ENCODE measurements at places on chromosomes 5 and 9.
A peak's percentile ranks its signal among the peaks of the same experiment; 100 is the strongest.

- no peak for DNase-seq
These were observed 159.4 kb downstream of the CEMIP2 start for GRCh38 chr9:71608825-71609447.

DNA sequence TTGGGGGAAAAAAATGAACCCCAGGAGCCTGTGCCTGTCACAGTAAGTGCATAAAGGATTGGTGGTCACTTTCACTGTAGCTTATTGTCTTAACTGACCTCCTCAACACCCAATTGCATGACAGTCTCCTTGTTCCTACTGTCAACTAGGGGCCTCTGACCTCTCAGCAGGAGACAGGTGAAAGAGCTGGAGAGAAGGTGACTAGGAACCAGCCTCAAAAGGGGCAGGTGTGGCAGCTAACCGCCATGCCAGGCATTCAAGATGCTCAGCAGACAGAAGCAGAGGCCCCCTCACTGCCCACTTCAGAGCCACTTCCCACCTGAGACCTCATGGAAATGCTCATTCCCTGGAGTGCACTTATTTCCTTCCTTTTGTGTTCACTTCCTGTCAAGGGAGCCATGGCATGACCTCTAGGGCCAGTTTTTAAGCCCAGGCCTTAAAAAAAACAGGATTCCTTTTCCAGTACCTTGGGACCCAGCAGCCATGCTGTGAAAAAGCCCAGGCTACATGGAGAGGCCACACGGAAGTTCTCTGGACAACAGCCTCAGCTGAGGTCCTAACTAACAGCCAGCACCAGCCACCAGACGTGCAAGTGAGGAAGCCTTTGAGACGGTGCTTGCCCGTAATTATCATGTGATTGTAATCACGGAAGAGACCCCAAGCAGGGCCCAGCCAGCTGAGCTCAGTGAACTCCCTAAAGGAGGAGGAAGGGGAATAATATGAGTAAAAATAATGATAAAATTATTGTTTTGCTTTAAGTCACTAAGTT, 74.9 kb downstream of the NSUN2 start:
- DNase-seq: no peak

DNA sequence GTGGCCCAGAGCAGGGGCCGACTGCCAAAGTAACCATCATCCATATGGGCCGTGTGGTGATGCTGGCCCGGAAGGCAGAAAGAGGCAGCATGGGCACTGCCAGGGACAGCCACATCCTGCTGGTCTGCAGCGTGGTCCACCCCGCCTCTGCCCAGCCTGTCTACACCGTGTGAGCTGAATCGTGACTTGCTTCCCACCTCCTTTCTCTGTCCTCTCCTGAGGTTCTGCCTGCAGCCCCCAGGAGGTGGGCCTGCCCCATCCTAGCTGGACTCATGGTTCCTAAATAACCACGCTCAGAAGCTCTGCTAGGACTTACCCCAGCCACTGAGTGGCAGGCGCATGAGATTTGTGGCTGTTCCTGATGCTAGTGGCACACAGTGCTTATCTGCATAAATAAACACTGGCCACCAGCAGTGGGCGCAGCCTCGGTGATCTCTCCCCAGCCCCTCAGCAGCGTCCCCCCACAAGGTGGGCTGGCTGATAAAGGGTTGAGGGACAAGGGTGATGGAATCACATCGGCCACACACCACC, 22.6 kb upstream of the SUSD3 start:
- no peak for DNase-seq

DNA sequence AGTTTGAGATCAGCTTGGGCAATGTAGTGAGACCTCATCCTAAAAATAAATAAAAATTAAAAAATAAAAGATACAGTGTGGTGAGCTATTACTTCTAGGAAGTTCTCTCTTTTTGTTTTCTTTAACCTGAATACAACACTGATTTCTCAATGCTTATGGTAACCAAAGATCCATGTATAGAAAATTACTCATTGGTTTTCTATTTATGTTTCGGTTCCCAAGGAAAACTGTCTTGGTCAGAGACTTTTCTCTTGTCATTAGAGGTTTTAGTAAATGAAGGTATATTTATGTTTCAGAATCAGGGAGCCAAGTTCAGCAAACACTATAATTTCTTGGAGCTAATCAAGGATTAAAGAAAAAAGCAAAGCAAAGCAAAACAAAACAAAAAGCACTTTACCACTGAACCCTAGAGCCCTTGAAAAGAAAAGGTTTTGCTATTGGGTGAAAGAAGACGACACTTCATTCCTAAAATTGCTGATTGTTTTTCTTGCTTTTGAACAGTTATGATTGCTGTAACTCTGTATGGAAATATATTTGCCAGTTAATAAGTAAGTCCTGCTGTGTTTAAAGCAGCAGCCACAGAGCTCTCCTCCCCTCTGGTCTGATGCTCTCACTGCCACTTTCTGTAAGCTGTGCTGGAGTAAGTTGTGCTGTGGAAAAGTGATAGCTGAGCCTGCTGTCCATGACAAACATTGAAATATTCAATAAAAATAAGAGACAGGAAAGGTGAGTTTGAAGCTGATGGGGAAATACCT, 298.2 kb downstream of the CD180 start:
- no peak for DNase-seq

DNA sequence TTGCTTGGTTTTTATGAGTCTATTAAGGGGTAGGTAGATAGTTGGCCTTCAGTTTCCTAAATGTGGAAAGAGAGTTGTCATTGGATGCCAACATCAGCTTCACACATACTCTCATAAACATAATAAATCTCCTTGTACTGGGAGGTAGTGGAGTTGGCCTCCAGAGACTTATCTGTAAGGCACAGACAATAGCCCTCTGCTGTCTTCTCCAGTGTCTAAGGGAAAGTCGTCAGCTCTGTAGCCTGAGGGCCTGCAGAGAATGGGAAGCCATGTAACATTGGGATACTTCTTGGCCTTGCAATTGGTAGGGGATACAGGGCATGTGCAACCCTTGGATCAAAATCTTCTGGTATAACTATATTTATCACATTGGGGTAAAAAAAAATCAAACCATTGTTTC, 331.9 kb upstream of the KLF9 start:
- DNase-seq: no peak

- DNase-seq: no peak
These were observed 27.1 kb downstream of the LHX6 start for GRCh38 chr9:122201641-122202040.

DNA sequence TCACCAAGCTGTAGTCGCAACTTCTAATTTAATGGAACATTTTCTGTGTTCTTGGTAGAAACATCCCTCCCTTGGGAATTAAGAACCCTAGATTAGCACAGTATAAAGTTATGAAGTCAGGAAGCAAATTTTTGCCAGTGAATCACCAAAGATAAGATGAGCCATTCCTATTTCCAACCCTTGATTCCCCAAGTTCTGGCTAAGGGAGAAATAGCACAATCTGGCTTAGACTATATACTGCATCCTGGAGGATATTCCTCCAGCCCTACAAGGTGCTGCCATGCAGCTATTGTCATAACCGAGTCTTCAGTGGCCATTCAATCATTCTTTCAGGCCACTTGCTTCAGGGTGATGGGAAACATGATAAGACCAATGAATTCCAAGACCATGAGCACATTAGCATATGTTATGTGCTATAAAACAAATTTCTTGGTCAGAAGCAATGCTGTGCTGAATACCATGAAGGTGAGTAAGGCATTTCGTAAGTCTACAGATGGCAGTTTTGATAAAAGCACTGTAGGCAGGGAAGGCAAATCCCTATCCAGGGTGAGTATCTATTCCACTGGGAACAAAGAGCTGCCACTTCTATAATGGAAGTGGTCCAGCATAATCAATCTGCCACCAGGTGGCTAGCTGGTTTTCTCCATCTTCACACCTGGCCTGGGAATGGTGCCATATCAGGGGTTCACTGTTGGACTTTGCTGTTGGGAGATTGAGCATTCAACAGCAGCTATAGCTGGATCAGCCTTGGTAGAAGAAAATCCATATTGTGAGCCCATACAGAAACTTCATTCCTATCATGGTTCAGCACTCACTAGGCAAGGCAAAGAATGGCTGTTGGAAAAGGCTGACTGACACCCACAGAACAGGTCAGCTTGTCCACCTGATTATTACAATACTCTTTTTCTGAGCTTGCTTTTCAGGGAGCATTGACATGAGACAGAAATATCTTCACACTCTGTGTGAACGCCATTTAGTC, 19.6 kb upstream of the ARL15 start:
- DNase-seq: no peak

- DNase-seq: no peak
These were observed at the start of gene PHF19 for GRCh38 chr9:120876842-120877240. TSS of gene PHF19 (minus strand) at chr9:120877188. CDS start at chr9:120874741, 2,447 bp downstream.

GRCh38 chr9:79224672-79225433, 346.9 kb upstream of the TLE4 start:
- DNase-seq: no peak

- no peak for DNase-seq
These were observed 91.6 kb downstream of the COX7C start for GRCh38 chr5:86709157-86709881.

DNA sequence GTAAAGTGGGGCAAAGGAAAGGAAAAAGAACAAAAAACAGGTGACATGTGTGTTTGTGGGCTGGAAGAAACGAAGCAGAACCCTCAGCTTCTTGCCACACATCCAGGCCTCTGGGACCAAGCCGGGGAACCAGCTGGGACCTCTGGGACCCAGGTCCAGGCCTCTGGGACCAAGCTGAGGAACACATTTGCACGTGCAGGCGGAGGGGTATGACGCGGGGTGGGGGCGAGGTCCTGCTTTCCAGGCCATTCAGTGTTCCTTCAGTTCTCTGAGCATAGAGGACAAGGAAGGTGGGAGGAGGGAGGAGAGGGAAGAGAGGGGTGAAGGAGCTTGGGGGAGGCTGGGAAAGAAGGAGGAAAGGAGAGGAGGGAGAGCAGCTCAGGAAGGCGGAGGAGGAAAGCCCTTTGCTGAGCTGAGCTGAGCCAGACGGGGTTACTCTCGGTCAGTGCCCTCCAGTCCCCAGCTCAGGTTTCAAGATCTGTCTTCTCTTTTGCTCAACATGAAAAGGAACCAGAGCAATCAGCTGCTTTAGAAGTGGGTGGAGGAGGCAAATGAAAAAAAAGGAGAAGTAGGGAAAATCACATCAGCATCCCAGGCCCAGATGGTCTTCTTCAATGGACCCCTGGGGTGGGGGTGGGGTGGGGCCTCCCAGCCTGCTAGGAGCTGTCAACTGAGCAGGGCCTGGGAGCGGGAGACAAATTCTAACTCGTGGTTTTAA, 59.1 kb downstream of the ABCA1 start:
- DNase-seq: no peak

DNA sequence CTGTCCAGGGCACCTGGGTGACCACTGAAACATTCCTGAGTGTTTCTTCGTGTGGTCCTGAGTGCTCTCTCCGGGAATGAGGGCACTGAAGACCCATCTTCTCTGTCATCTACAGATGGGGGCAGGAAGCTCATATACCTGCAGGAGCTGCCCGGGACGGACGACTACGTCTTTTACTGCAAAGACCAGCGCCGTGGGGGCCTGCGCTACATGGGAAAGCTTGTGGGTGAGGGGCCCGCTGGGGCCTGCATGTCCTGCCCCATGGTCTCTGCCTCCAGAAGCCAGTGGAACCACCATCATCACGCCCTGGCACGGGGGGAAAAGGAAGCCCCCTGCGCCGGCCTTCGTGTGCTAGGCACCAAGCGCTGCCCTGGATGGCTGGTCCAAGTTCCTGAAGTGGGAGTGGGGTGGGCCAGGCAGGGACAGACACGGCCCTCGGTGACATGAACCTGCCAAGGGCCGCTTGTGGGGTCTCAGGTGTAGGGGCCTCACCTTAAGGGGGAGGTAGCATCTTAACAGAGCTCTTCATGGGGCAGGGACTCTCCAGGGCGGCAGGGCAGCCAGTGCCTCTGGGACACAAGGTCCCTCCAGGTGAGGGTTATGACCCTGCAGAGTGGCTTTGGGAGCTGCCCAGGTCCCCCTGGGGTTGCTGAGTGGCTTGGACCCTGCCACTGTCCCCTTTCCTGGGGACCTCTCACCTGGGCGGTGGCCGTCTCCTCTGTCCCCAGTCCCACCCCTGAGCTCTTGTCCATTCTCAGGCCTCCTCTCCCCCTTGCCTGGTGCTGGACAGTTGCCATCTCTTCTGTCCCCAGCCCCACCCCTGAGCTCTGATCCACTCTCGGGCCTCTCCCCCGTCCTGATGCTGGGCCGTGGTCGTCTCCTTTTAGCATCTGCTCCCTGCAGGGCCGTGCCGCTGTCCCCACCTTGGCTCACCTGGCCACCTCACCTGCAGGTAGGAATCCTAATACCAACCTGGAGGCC, 2.1 kb downstream of the OBP2A start:
- no peak for DNase-seq

GRCh38 chr5:133396814-133397213, 215.5 kb downstream of the FSTL4 start:
- DNase-seq: no peak

DNA sequence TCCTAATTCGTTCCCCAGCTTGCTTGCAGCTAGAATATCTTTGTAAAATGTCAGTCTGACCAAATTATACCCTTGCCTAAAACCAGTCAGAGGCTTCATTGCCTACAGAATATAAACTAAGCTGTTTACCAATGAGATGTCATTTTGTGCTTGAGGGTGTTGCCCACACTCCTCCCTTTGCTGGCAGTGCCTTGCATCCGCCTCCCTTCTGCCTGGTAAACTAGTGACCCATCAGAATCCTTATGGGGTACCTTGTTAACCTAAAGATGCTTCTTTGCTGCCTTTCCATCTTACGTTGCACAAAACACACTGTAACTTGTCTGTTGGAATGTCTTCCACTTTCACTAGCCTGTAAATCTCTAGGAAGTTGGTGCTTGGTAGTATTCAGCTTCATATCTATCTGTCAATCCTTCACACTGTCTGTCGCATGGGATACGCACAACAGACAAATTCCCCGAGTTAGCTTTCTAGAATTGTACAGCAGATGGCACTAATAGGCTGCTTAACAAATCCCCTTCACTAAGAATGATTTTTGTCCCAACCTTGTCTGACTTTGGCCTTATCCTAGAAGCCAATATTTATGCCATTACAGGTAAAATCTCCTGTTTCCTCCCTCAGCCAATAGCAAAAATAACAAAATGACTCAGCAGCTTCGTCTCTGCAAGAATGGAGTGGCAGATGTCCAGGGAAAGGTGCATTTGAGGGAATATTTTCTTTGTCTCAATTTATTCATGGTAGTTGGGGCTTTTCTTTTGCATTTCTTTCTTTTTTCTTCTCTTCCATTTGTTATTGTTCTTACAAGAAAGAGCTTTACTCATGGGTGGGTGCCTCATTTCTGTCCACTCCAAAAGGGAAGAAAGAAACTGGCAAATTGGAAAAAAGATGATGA, 3.0 kb downstream of the NUDT2 start:
- no peak for DNase-seq

GRCh38 chr9:107070586-107070985, 207.6 kb downstream of the ZNF462 start:
- no peak for DNase-seq

DNA sequence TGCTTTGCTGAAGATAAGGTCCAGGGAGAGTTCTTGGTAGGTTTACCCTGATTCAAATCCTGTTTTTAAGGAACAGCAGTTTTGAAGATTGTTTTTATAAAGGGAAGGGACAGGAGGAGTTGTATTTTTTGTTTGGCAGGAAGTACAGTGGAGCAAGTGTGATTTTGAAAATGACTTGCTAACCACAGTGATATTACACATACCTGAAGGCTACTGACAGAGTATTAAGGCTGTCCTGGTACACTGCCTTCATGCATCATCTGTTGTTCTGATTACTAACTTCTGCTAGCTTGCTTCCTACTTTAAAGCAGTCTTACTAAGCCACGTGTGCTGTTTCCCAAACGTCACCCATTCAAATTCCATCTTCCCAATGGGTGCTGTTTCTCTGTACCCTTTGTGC, 559.5 kb upstream of the SGCD start:
- no peak for DNase-seq

- DNase-seq: peak; percentile 21
These were observed 203.4 kb downstream of the MCTP1 start for GRCh38 chr5:95081500-95081960.
